ENCODE measurements at places on chromosomes 7 and 10. TPM values are rescaled to one million over a fixed set of nuclear protein-coding genes. Genes with fewer than 3 reads are reported as not detected.

GRCh38 chr7:23349484-23350157 lies 50.5 kb downstream of the MALSU1 start:
- DNase-seq: no peak
- H3K27ac ChIP-seq: peak overlapping the region; percentile 34
- H3K36me3 ChIP-seq: peaks cover 17% of the 10 kb centered on the region
- no peak overlapping the region for H3K4me3 ChIP-seq

- H3K27me3 ChIP-seq: no peaks in the 10 kb centered on the region
- H3K4me1 ChIP-seq: peaks cover 17% of the 10 kb centered on the region
- H3K27ac ChIP-seq: no peak overlapping the region
- no peak for DNase-seq
- H3K4me3 ChIP-seq: no peak overlapping the region
Measured at GRCh38 chr10:76916536-76916935, 721.1 kb downstream of the KCNMA1 start.

DNA sequence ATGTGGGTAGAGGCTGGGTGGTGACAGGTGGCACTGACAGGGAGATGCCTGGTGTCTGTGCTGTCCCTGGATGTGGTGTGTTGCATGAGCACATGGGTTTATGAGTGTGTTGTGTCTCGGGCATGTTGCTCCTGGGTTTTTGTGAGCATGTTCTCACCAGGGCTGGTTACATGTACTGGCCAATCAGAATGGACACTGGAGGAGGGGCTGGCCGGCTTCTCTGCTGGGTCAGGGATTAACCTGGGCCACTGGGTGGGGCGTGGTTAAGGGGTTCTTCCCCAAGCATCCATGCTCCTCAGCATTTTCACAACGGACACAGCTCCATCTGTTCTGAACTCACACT lies 20.8 kb upstream of the VOPP1 start:
- no peak overlapping the region for H3K27ac ChIP-seq
- no peak for DNase-seq
- no peak overlapping the region for H3K4me3 ChIP-seq
- peaks cover 15% of the 10 kb centered on the region for H3K27me3 ChIP-seq
- H3K36me3 ChIP-seq: no peaks in the 10 kb centered on the region
- H3K4me1 ChIP-seq: no peaks in the 10 kb centered on the region

- no peak overlapping the region for H3K4me3 ChIP-seq
- no peaks in the 10 kb centered on the region for H3K27me3 ChIP-seq
- peaks cover 42% of the 10 kb centered on the region for H3K4me1 ChIP-seq
- H3K27ac ChIP-seq: no peak overlapping the region
- no peak for DNase-seq
Measured at GRCh38 chr7:93046641-93047040, 71.1 kb downstream of the SAMD9 start.

DNA sequence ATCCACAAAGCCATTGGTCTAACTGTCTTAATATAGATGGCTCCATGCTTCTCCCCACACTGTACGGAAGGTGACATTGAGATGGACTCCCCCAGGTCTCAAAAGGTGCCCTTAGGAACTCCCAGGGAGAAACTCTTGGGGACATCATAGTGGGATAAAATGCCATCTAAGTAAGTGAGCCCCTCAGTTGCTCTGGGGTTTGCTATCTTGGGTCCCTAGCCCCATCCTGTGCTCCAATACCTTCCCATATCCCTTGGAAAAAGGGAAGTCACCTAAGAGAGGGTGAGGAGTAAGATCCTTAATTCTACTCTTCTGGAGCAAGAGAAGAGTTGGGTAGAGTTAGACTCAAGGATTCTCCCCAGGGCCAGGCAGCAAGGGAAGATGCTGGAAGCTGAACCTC lies 7.9 kb downstream of the PRRT4 start:
- no peak for DNase-seq
- no peak overlapping the region for H3K4me3 ChIP-seq
- H3K27me3 ChIP-seq: peaks cover 32% of the 10 kb centered on the region
- H3K4me1 ChIP-seq: no peaks in the 10 kb centered on the region
- H3K27ac ChIP-seq: no peak overlapping the region

- no peaks in the 10 kb centered on the region for H3K36me3 ChIP-seq
- no peak overlapping the region for H3K27ac ChIP-seq
- H3K4me1 ChIP-seq: no peaks in the 10 kb centered on the region
- DNase-seq: no peak
Measured at GRCh38 chr10:20686015-20686635, 211.0 kb downstream of the NEBL start.

KCP gene
- total RNA-seq: 1.5 TPM

- peaks cover 27% of the 10 kb centered on the region for H3K4me1 ChIP-seq
- peaks cover 19% of the 10 kb centered on the region for H3K36me3 ChIP-seq
- H3K27ac ChIP-seq: no peak overlapping the region
- no peak overlapping the region for H3K4me3 ChIP-seq
- no peaks in the 10 kb centered on the region for H3K27me3 ChIP-seq
- no peak for DNase-seq
Measured at GRCh38 chr10:60207894-60208293, 181.8 kb downstream of the ANK3 start.

- H3K27me3 ChIP-seq: no peaks in the 10 kb centered on the region
- DNase-seq: no peak
- H3K36me3 ChIP-seq: no peaks in the 10 kb centered on the region
- H3K4me3 ChIP-seq: no peak overlapping the region
Measured at GRCh38 chr10:74234569-74234968, 83.5 kb downstream of the ADK start.

NPY gene
- total RNA-seq: not detected

DNA sequence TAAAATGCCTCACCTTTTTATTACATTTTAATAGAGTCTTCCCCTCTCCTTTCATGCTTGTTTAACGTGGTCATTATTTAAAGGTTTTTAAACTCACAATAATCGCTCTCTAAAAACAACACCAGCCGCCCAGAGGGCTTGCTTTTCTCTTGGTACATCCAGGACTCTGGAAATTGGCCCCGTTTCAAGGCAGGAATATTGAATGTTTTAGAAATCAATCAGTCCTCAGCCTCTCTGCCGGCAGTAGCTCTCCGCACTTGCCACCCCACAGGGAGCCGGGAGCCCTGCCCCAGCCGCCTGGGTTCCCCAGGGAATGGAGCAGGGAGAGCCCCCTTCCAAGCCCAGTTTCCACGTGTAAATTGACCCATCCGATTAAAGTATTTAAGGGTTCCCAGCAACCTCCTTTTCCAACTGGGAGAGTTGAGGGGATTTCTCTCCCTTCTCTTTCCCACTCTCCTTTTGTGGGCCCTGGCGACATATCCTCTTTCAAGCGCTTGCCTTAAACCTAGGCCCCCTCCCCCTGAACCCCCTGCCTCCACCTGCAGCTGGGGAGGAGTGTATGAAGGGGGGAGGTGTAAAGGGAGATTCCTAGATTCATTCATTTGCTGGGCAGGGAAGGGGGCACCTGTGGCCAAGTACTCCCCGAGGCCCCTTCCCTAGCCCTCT lies 1.9 kb downstream of the FGF8 start:
- H3K4me1 ChIP-seq: peaks cover 7% of the 10 kb centered on the region
- H3K4me3 ChIP-seq: no peak overlapping the region
- H3K27me3 ChIP-seq: peaks cover 54% of the 10 kb centered on the region
- no peak for DNase-seq

DRGX gene
- total RNA-seq: not detected

- H3K27me3 ChIP-seq: no peaks in the 10 kb centered on the region
- no peak overlapping the region for H3K27ac ChIP-seq
- H3K36me3 ChIP-seq: no peaks in the 10 kb centered on the region
- no peak overlapping the region for H3K4me3 ChIP-seq
- DNase-seq: no peak
- H3K4me1 ChIP-seq: peaks cover 49% of the 10 kb centered on the region
Measured at GRCh38 chr10:22684699-22685098, 29.7 kb downstream of the PIP4K2A start.

DNA sequence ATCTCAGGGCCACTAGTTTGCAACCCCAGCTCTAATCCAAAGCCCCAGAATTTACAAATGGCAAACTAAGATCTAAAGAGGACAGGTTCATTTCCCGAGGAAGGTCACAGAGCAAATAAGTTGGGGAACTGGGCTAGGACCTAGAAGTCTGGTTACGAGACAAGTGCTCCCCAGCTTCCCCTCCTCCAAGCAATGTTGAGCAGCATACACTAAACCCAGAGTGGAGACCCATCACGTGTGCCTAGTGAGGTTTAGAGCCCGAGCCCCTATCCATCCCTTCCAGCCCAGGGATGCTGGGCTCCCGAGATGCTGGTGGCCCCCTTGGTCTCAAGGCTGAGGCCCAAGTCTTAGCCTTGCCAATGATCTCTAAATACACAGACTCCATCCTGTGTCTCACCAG lies 209.5 kb upstream of the ZMIZ1 start:
- no peak overlapping the region for H3K27ac ChIP-seq
- no peak for DNase-seq
- no peaks in the 10 kb centered on the region for H3K36me3 ChIP-seq

DNA sequence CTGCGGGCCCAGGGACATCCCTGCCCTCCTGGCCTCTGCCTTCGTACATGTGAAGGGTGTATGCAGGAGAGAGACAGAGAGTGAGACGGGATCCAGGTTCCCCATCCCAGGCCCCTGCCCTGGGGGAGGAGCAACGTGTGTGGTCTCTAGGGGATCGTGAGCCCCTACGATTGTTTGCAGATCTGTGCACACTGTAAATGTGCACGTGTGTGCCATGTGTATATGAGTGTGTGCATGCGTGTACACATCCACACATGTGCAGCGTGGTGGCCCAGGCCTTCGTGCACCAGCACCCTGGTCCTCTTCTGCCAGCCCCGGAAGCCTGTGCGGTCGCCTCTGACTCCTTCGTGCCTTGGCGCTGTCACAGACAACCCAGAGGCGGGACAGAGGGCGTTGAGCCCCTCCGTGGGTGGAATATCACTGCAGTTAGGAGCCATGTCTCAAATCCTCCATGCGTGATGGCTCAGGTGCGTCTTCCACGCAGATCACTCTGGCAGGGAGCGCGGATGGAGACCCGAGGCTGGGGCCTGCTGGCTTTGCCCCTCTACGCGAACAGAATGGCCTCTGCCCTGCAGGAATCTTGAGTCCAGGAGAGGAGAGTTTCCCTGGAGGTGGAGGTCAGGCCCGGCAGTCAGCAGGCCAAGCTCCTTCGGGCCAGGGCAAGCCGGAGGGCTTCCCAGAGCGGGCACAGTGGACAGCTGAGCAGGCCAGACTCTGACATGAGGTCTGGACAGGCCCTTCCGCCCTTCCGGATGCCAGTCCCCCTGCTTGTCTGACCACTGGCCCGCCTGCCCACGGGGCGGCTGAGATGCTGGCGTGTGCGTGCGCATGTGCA lies 97.5 kb downstream of the UNCX start:
- no peak overlapping the region for H3K27ac ChIP-seq
- peaks cover 33% of the 10 kb centered on the region for H3K27me3 ChIP-seq
- H3K4me3 ChIP-seq: no peak overlapping the region

DNA sequence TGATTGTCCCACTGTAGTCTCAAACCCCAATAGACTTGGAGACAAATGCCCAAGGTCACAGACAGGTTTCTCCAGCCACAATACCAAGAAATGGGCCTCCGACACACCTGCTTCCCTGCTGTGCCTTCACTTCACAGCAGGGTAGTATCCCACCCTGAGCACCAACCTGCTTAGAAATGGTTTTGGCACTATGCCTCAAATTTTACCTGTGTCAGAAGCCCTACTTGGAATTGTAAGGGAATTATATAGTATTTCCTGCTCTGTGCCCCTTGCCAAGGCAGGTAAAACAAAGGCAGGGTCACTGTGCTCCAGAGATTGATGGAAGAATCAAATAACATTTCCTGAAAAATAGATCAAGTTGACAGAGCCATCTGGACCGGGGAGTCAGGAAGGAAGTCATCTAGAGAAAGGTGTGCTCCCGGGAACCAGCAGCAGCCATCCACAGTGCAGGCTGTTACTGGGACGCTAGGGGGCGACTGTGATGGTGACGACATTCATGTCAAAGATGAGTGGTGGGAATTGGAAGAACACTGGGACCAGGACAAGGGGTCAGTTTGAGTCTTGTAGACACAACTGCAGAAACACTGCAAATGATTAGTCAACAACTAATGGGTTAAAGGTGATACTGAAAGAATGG lies 117.8 kb upstream of the AKR1E2 start:
- H3K27me3 ChIP-seq: no peaks in the 10 kb centered on the region
- no peak overlapping the region for H3K4me3 ChIP-seq
- no peaks in the 10 kb centered on the region for H3K36me3 ChIP-seq
- peaks cover 7% of the 10 kb centered on the region for H3K4me1 ChIP-seq
- no peak for DNase-seq

DNA sequence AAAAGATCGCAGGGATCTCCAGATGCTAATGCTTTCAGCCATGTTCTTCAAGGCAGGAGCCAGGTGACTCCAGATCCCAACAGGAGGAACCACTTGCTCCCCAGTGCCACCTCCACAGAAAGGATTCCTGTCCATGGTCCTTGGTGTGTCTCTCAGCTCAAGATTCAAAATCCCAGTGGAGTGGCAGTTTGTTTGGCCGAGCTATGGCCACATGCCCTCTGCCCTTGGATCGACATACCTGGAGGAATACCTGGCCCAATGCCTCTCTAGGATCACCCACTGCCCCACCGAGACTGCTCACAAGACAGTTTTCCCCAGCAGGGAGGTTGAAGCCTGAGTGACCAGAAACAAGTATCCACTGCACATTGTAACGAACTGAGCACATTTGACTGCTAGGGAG lies 3.9 kb upstream of the GPRIN2 start:
- H3K36me3 ChIP-seq: no peaks in the 10 kb centered on the region
- peaks cover 9% of the 10 kb centered on the region for H3K27me3 ChIP-seq
- DNase-seq: no peak
- no peak overlapping the region for H3K4me3 ChIP-seq
- peaks cover 10% of the 10 kb centered on the region for H3K4me1 ChIP-seq

GRCh38 chr7:75536491-75536890 lies 44.4 kb downstream of the SPDYE5 start:
- peaks cover 12% of the 10 kb centered on the region for H3K4me1 ChIP-seq
- H3K27ac ChIP-seq: no peak overlapping the region
- no peak overlapping the region for H3K4me3 ChIP-seq
- no peaks in the 10 kb centered on the region for H3K27me3 ChIP-seq

DNA sequence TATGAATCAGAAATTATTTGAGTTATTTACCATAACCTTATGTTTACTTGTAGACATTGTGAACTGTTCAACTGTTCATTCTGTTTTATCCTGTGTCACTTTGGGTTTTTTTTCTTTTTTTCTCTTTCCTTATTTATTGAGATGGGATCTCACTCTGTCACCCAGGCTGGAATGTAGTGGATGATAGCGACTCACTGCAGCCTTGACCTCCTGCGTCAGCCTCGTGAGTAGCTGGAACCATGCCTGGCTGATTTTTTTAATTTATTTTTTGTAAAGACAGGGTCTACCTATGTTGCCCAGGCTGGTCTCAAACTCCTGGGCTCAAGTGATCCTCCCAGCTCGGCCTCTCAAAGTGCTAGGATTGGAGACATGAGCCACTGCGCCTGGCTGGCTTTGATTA lies 97.1 kb downstream of the CSTF2T start:
- no peak for DNase-seq
- no peaks in the 10 kb centered on the region for H3K36me3 ChIP-seq
- no peak overlapping the region for H3K4me3 ChIP-seq
- H3K4me1 ChIP-seq: no peaks in the 10 kb centered on the region
- H3K27ac ChIP-seq: no peak overlapping the region
- no peaks in the 10 kb centered on the region for H3K27me3 ChIP-seq

CHAT gene
- not detected for total RNA-seq

- H3K27ac ChIP-seq: no peak overlapping the region
- no peak overlapping the region for H3K4me3 ChIP-seq
- peaks cover 14% of the 10 kb centered on the region for H3K36me3 ChIP-seq
- H3K27me3 ChIP-seq: no peaks in the 10 kb centered on the region
- no peak for DNase-seq
- peaks cover 40% of the 10 kb centered on the region for H3K4me1 ChIP-seq
Measured at GRCh38 chr10:60187691-60188090, 202.0 kb downstream of the ANK3 start.

- peaks cover 22% of the 10 kb centered on the region for H3K4me1 ChIP-seq
- H3K36me3 ChIP-seq: no peaks in the 10 kb centered on the region
- no peak overlapping the region for H3K4me3 ChIP-seq
- H3K27me3 ChIP-seq: no peaks in the 10 kb centered on the region
Measured at GRCh38 chr7:70353330-70353945, 755.2 kb downstream of the AUTS2 start.
